ENCODE measurements at places on chromosomes 1 and 21.
A peak's percentile ranks its signal among the peaks of the same experiment; 100 is the strongest.

DNA sequence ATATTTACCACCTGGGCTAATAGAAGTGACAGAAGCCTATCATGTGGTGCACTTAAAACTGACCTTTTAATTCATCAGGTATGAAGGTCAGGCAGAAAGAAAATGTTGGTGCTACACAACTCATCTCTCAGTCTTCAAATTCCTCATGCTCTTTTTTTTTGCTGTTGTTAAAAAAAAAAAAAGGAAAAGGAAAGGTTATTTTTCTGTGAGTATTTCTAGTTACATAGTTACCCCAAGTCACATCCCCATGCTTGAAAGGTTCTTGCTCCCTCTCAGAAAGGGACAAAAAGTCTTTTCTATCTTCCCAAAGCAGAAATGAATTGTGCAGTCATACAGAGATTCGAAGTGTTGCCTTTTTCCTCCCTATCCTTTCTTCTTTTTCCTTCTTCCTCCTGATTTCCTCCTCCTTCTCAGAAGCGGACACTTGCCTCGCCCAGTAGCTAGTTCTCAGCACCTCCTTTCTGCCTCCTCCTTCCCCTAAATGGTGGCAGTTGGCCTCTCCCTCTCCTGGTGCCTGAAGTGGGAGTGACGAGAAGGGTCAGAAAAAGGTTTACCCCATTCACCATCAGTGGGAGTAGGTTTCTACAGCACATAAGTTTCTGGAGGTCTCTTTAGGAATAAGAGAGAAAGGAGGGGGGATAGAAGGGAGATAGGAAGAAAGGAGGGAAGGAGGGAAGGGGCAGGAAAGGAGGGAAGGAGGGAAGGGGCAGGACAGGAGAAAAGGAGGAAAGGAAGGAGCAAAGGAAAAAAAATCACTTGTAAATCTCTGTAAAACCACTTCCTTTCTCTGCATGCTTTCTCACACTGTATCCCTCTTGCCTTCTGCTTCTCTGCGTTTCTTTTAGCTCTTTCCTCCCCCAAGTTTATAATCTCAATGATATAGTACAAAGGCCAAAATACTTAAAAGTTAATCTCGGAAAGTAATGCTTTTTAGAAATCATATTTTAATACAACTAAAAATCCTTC lies 20.4 kb upstream of the C1orf105 start:
- DNase-seq = no peak

DNA sequence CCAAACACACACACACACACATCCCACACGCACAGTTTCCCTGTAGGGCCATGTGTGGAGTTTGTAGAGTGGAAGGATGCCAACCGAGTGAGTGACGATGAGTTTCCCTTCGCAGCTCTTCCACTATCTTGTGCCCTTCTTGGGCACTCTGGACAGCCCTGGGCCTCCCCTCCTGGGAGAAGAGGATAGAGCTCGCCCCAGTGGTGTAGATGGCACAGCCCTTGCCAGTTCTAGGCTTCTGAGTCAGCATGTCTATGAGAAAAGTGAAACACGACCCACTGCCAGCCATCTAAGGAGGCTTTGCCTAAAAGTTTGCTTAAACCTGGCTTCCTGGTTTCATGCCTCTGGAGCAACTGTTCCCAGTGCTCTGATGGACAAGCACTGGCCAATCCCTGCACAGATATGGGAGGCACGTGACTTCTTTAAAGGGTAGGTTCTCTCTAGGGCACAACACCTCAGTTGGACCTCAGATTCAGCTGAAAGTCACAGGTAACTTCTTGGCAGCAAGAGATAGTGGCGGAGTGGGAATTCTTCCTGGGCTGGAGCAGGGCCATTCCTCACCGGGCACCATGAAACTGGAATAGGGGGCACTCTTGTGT lies 195.9 kb upstream of the GALNT2 start:
- DNase-seq = no peak

- no peak for DNase-seq
Measured at GRCh38 chr1:234875953-234876855, 252.4 kb downstream of the TOMM20 start.

DNA sequence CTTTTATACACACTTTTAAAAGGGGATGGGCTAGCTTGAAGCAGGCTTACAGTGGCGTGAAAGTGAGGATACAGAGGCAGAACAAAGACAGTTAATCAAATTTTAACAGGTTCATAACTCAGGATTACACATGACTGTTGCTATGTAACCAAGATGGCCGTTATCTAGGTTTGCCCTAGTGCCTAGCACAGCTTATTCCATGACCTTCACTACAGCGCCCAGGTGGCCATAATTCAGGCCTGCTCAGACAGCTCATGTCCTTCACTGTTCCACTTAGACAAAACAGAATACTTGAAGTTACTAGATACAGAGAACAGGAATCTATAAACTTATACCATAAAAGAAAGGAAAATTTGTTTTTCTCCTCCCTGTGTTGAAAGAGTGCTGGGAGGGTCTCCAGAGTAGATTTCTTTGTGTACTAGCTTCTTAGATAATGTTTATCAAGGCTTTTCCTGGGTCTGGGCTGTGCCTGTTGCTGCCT lies 6.2 kb upstream of the SPRR2F start:
- no peak for DNase-seq

DNA sequence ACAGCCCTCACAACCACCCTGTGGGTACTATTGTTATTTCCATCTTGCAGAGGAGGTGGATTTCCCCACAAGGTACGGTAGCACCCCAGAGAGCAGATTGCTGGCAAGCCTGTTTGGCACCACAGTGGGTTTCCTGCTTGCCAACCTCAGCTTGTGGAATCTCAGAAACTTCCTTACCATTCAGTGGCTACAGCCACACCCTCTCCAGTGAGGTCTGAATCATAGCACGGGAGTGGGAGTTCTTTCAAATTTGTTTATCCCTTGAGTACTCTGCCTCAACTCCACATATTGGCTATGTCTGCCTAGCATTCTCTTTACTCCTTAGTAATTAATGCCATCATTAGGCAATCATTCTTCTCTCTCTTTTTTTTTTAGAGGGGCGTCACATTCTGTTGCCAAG lies 162.1 kb downstream of the PTPRU start:
- DNase-seq = no peak

- DNase-seq = no peak
Measured at GRCh38 chr1:177809819-177810218, 160.0 kb downstream of the SEC16B start.

- no peak for DNase-seq
Measured at GRCh38 chr21:28016571-28016970, 976.1 kb downstream of the LTN1 start.

DNA sequence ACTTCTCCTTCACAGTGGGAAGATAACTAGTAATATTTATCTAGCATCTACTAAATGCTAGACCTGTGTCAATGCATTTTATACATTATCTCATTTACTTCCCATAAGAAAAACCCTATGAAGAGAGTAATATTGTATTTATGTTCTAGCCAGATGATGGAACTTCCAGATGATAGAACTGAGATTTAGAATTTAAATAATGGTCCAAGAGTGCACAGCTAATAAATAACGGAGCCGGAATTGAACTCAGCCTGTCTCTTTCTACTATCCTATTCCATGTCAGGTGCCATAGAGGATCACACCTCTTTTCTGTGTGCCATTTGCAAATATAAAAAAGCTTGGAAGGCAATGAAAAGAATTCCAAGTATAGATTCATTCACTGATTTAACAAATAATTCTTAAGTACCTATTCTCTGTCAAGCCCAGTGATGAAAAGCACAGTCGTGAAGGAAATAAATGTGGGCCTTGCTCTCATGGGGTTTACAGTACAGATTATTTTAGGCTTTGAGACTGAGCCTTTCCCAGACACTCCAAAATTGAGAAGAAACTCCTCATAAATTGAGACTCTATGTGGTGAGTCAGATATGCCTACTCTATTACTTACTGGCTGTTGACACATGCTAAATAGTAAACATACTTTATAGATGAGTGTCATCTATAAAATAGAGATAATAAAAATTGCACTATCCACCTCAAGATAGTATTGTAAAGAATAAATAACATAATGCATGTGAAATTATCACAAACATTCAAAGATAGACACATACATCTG lies 378.0 kb upstream of the PRMT6 start:
- no peak for DNase-seq

- no peak for DNase-seq
Measured at GRCh38 chr1:70210820-70211219, 5.4 kb upstream of the LRRC40 start.

DNA sequence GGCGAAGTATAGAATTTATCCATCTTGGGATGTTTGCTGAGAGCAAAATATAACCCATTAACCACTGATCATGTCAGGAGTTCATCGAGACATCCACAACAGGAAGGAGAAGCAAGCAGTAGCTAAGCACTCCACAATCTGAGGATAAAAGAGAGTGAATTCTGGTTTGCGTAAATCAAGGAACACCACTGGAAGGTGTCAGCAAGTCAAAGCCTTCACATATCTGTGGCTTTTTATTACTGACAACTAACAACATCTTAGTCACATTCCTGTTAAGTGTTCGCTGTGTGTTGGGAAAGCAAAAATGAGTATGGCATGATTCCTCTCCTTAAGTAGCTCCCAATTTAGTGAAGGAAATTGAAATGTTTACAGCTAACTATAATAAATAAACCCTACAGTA lies 44.5 kb upstream of the DARS2 start:
- DNase-seq = no peak

DNA sequence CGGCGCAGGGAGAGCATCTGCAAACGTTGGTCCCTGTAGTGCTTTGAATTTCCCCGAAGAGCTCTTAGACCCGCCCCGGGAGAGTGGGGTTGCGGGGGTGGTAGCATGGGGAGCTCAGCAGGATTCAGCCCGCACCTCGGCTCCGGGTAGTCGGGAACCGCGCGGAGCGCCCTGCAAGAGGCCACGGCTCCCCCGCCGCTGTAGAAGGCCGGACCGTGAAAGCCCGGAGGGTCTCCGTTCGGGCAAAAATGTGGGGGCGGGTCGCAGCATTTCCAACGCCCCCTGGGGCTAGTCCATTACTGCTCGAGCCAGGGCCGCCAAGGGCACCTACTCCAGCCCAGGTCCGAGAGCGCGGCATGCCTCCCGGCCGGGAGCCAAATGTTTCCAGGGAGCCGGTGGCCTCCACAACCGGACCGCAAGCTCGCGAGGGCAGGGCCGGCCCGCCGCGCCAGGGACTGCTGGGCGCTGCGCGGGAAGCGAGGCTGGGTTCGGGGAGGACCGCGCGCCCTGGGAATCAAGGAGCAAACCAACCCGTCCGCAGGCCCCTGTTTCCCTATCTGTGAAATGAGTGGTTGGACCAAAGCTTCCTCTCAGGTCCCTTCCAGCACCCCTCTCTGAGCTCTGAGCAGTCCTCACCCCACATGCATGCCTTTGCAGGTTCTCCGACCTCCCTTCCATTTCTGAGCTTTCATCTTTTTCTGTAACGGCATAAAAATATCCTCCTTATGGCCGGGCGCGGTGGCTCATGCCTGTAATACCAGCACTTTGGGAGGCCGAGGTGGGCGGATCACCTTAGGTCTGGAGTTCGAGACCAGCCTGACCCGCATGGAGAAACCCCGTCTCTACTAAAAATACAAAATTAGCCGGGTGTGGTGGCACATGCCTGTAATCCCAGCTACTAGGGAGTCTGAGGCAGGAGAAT lies 775 bp upstream of the TMEM63A start:
- no peak for DNase-seq

DNA sequence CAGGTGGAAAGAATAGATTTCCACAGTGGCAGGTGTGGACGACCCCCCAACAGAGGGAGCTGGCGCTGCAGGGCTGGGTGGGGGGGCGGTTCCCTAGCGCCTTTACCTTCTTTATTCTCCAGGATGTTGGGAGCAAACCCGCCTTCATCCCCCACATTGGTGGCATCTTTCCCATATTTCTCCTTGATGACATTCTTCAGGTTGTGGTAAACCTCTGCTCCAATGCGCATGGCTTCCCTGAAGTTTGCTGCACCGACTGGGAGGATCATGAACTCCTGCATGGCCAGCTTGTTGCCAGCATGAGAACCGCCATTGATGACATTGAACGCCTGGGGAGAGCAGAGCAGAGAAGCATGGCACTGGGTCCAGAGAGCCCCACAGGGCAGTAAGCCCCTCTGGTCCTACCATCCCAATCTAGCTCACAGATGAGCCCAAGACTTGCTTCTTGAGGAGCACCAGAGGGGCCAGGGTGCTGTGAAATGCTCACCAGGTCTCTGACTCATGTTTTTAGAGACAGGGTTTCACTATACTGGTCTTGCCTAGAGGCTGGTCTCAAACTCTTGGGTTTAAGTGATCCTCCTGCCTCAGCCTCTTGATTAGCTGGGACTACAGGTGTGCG lies 12.2 kb downstream of the ENO1 start:
- DNase-seq = no peak

DNA sequence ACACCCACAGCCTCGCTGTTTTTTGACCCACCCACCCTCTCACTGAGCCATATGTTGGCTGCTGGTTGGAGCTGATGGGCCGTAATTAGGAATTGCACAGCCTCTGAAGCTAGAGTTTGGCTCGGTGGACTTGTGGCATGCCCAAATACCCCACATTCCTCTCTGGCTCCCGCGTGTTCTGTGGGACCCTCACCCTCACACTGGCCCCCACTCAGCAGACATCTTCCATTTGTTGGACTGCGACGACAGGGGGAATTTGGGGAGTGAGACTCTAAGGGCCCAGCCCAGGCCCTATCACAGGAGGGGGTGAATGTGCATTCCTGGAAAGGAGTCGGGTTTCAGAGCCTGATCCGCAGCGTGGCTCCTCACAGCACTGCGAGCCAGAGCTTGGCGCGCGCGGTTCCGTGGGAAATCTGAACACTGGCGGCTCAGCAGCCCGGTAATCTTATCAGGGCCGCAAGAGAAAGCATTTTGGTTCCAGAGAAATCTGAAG lies 5.2 kb downstream of the RCSD1 start:
- no peak for DNase-seq

DNA sequence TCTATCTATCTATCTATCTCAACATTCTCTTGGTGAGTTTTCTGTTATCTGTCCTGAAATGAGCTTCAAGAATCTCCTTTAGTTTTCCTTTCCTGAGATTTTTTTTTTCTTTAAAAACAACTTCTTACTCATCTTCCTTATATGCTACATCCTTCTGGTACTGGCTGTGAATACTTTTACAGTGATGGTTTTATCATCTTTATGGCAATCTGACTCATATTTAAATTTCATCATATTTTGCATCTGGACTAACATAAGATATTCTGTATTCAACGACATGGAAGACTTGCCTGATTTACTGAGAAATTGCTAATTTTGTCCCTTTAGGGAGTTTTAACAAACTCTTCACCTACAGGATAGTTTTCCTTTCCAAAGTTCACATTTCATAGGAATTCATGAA lies 33.0 kb downstream of the PDE4B start:
- no peak for DNase-seq

- peak; percentile 30 for DNase-seq
Measured at GRCh38 chr1:153509729-153510354, 25.9 kb downstream of the S100A6 start.

GRCh38 chr1:225657462-225657989 lies 4.6 kb upstream of the ENAH start:
- no peak for DNase-seq

GRCh38 chr1:8214501-8215173 lies 103.3 kb upstream of the SLC45A1 start:
- DNase-seq = no peak

- DNase-seq = no peak
Measured at GRCh38 chr1:180805316-180805715, 107.4 kb upstream of the KIAA1614 start.

- peak; percentile 76 for DNase-seq
Measured at GRCh38 chr1:26321315-26322041, 3.7 kb downstream of the CD52 start.

GRCh38 chr1:22490309-22490708 lies 38.7 kb downstream of the ZBTB40 start:
- DNase-seq = no peak

GRCh38 chr1:247440001-247440620 lies 17.8 kb downstream of the OR2B11 start:
- DNase-seq = peak; percentile 36

GRCh38 chr1:235357485-235358373 lies 9.5 kb upstream of the TBCE start:
- no peak for DNase-seq
